Spleen (tissue), 13 donors: ENCODE measurements at places on chromosomes 2 and 18. TPM values are rescaled to one million over a fixed set of nuclear protein-coding genes. Genes with fewer than 3 reads are reported as not detected.

The SCYGR4 gene
- total RNA-seq, result not detected

DNA sequence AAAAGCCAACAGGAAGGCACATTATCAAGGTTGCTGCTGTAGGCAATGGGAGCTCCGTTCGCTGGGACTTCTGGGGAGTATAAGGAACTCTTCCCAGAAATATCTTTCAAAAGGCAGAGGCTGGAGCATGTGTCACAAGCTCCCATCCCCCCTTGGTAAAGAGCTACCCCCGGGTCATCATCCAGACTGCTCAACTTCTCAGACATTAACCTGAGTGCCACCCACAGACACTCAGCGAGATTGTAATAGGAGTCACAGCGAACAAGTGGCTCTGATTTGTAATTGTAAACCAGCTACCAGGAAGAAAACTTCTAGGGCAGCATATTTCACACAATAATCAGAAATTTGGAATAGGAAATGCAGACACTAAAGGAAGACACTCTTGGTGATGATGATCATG is 290.2 kb upstream of the PARD3B start:
- DNase-seq, result no peak

- DNase-seq, result no peak
These were observed 517.0 kb upstream of the KLHL29 start for GRCh38 chr2:22867973-22868372.

- no peak for DNase-seq
These were observed 12.0 kb upstream of the GCFC2 start for GRCh38 chr2:75722687-75723086.

The ZSWIM2 gene
- not detected for total RNA-seq

The YIPF4 gene
- total RNA-seq, result 16.4 TPM

The NEU4 gene
- not detected for total RNA-seq

GRCh38 chr2:12057436-12058166 is 311.2 kb downstream of the LPIN1 start:
- peak; percentile 93 for DNase-seq

DNA sequence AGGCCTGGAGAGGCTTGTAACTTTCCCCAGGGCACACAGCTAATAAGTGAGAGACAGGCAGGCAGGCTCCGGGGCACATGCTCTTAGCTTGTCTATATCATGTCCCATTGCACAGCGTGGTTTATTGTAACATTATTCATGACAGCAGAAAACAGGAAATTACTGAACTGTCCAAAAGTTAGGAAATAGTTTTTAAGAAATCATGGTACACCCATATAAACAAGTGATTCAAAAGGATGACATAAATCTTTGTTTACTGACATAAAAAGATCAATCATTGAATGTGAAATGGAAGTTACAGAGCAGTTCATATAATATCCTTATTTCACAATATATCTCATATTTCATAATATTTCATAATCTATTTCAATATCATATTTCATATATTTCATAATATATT is 34.3 kb upstream of the TXNDC2 start:
- DNase-seq, result peak; percentile 81

The SIX2 gene
- total RNA-seq, result not detected

The BBS5 gene
- total RNA-seq, result 5.3 TPM

The ACTG2 gene
- 2.2 TPM for total RNA-seq

The CFAP221 gene
- total RNA-seq, result 1.5 TPM

DNA sequence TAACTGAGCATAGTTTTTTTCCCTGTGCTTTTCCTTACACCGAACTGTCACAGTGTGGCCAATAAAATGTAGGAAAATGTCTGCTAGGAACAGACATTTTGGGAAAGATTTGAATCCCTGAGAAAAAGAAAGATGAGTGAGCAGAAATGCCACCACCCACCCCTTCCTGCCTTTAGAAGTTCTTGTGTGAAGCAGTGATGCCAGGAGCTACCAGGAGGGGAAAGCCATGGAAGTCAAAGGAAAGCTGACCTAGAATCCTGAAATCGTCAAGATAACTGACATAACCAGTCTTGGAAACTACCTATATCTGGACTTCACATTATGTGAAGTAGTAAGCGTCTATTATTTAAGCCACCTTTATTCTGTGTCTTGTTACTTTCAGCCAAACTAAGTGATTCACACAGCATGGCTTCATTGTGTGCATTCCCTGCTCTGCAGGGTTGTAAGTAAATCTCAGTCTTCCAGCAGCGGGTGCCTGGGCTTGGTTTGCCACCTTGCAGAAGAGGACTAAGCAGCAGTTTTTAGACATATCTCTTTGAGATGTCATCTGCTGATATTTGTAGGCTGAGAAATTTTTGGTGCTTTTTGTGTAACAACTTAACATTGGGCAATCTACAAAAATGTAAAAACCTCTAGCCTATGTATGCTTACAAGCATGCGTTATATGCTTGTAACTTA is 11.2 kb upstream of the SPRED2 start:
- DNase-seq, result no peak

- no peak for DNase-seq
These were observed 122.5 kb downstream of the PLA2R1 start for GRCh38 chr2:159939946-159940345.

- peak; percentile 82 for DNase-seq
These were observed 48.5 kb downstream of the SMAD7 start for GRCh38 chr18:48902023-48902855.

- no peak for DNase-seq
These were observed 41.0 kb downstream of the EPB41L5 start for GRCh38 chr2:120053891-120054290.

DNA sequence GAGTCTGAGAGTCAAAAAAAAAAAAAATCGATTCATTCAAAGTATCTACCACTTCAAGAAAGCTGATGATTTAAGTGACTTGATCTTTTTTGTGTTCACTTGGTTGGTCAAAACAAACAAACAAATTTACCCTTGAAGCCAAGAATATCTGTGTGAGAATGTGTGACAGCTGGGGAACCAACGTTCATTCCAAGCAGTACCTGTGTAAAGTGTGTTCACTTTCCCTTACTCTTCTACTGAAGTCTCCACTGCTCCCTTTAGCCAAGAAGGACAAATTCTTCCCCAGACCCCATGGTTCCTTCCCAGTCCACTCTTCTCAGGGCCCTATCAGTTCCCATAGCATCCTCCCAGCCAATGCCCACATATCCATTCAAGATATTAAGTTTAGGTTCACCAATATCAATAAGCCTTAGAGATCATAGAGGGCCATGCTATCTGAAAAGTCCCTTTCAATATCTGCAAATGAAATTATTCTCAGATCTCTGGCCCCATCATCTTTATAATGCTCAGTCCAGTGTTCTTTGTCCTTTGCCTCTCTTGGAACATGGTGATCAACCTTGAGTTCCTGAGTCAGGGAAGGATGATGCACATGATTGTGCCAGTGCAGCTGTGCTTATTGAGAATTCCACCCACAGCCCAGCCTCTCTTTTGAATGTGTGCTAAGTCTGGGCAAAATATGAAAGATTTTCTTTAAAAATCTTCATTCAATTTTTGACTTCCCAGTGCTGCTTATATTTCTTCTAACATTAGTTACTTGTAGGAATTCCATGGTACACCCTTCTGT is 82.8 kb upstream of the DTNA start:
- DNase-seq, result no peak

The C18orf54 gene
- 3.6 TPM for total RNA-seq

- DNase-seq, result no peak
These were observed 282.9 kb upstream of the SLC8A1 start for GRCh38 chr2:40734797-40735196.
